D721Med (cell line): ENCODE measurements at places on chromosomes 2 and 18.

DNA sequence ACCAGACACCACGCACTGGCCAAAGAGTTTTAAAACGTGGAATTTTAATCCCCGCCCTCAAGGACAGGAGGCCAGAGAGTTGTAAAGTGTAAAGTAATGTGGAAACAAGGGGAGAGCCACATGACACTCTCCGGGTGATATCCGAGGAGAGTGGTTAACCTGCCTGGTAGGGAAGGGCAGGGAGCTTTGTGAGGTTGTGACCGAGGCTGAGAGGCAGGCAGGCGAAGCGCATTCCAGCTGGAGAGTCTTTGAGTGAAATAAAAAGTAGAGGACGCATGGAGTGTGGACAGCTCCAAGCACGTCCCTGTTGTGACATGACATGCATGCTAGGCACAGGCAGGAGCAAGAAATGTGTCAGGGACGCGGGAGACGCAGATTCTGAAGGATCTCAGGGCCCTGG is 539.5 kb downstream of the RNF144A start:
- no peak for DNase-seq

GRCh38 chr2:151727593-151728552 is 6.4 kb downstream of the NEB start:
- DNase-seq = no peak

- no peak for DNase-seq
Measured at GRCh38 chr18:10057894-10058791, 144.3 kb downstream of the VAPA start.

- DNase-seq = no peak
Measured at GRCh38 chr2:16623564-16624435, 41.8 kb downstream of the CYRIA start.

- no peak for DNase-seq
Measured at GRCh38 chr2:68151037-68151436, 6.7 kb upstream of the PNO1 start.

DNA sequence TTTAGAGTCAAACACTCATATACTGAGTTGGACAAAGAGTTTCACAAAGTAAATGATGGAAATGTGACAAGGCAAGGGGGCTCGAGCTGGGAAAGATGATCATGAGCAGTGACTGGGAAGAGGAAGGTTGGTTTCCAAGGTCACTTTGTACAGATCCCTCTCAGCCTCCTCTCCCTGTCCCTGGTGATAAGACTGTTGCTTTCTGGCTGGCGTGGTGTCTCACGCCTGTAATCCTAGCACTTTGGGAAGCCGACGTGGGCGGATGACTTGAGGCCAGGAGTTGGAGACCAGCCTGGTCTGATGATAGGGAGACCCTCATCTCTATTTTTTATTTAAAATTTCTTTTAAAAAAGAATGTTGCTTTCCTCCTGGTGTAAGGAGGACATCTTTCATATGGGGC is 86.6 kb upstream of the STPG4 start:
- DNase-seq = no peak

- no peak for DNase-seq
Measured at GRCh38 chr2:28495551-28496250, at the start of gene PLB1. Gene PLB1 (plus strand): TSS chr2:28496060. CDS start chr2:28496115, 55 bp downstream.

DNA sequence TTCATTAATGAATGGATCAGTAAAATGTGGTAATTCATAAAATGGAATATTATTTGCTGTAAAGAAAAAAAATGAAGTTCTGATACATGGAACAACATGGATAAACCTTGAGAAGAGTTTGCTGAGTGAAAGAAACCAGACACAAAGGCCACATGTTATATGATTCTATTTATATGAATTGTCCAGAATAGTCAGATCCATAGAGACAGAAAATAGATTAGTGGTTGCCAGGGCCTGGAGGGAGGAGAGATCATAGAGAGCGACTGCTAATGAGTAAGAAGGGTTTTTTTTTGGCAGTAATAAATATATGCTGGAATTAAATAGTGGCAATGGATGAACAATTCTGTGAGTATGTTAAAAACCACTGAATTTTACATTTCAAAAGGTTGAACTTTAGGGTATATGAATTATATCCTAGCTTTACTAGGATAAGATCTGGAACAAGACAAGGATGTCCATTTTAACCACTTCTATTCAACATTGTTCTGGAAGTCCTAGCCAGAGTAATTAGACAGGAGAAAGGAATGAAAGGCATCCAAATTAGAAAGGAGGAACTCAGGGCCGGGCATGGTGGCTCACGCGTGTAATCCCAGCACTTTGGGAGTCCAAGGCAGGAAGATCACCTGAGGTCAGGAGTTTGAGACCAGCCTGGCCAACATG is 48.8 kb downstream of the MAPRE2 start:
- DNase-seq = no peak
